ENCODE measurements at places on chromosomes 13 and 19. TPM values are rescaled to one million over a fixed set of nuclear protein-coding genes. Genes with fewer than 3 reads are reported as not detected.

DNA sequence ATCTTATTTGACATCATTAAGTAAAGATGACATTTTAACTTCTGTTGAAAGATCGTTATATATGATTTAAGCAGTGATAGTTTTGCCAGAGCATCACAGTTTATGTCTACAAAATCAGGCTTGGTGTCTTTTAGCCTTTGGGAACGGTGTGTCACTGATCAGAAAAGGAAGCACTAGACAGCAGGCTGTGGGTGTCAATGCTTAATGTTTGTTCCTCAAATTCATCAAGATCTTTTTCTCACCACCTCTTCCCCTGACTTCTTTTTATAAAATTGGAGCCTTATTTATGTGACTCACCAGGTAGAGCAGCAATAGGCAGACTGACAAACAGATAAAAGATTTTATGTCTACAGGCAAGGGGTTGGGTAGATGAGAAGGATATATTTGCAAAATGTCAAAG lies 1558.5 kb downstream of the EFNB2 start:
- no peak for DNase-seq

GRCh38 chr19:50764409-50764808 lies 5.9 kb upstream of the GPR32 start:
- no peak for DNase-seq

GRCh38 chr13:114286808-114287207 lies 5.4 kb downstream of the UPF3A start:
- no peak for DNase-seq

ZNF560 gene
- total RNA-seq = not detected

OR7A5 gene
- total RNA-seq = not detected

GRCh38 chr13:47646298-47646697 lies 354.8 kb downstream of the SUCLA2 start:
- no peak for DNase-seq

DNA sequence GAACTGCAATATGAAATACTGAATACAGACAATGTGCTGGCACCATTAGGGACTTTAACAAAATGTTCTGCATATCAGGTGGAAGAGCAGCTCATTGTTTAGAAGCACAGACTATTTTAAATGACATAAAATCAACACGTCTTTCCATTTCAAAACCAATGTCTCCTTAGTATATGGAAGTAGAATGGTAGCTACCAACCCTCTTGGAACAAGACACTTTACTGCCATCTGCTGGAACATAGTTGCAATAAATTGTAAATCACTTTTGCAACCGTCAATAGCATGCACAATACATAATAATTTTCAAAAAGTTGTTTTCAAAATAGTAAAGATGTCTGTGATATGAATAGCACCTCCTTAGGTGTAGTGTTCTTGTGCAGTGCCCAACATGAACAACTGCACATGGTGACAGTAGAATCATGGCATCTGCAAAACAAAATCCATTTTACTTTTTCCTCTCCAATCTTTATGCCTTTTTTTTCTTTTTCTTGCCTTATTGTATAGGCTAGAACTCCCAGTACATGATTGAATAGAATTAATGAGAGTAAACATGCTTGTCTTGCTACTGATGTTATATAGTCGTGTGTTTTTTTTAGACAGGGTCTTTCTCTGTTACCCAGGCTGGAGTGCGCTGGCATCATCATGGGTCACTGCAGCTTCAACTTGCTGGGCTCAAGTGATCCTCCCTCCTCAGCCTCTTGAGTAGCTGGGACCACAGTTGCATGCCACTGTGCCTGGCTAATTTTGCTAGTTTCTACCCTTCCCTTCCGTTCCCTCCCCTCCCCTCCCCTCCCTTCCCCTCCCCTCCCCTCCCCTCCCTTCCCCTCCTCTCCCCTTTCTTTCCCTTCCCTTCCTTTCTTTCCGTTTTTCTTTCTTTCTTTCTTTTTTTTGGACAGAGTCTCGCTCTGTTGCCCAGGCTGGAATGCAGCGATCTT lies 7.8 kb upstream of the LYPD5 start:
- no peak for DNase-seq

METTL21C gene
- 0.52 TPM for total RNA-seq

DNA sequence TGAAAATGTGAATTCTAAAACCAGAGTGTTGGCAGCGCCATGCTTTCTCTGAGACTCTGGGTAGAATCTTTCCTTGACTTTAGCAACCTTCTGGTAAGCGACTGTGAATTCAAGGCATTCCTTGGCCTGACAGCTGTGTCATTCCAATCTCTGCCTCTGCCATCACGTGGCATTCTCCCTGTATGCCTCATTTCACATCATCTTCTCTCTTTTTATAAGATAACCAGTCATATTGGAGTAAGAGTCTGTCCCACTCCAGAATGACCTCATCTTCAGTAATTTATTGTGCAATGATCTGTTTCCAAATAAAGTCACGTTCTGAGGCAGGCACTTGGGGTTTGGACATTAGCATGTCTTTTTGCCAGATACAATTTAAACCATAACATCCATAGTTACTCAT lies 103.4 kb upstream of the POSTN start:
- DNase-seq = peak; percentile 12

ZNF541 gene
- 1.2 TPM for total RNA-seq

DNA sequence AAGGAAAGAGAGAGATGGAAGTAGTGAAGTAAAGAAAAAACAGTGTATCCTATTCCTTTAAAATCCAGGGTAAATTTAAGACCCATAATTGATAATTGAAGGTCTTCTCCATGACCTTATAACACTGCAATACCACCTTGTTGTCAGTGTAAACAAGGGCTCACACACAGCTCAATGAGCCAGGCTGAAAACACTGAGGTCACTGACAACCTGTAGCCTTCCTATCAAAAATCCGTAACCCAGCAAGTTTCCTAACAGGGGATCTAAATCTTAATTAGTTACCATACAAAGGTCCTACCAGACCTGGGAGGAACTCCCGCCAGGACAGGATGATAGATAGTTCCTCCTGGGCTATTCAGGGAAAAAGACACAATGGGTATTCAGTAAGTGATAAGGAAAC lies 1677.1 kb downstream of the OLFM4 start:
- no peak for DNase-seq

DNA sequence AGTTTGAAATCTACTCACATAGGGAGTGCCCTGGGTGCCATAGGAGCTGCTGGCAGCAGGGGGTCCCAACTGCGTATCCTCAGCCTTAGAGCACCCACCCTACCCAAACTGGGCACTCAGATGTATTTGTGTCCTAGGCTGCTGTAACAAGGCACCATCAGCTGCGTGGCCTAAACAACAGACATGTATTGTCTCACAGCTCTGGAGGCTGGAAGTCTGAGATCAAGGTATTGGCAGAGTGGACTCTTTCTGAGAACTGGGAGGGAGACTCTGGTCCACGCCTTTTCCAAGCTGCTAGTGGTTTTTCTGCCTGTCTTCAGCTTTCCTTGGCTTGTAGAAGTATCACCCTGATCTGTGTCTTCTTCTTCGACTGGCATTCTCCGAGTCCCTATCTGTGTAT lies 83.6 kb downstream of the FGF14 start:
- no peak for DNase-seq

DNA sequence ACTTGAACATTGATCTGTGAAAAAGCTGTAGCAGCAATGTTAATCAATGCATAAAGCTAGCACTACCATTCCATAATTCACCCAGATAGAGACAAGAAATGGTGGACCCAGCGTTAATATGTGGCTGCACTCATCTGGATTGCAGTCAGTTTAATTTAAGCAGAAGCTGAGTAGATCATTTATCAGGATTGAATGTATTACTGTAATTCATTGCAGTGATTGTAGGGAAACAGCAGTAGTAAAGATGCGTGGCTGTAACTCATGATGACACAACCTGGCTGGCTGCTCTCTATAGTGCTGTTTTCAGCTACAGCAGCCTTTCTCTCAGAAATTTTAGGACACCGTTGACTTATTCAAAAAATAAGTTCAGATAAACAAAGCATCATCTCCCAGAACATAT lies 499.5 kb upstream of the SLITRK6 start:
- no peak for DNase-seq

- no peak for DNase-seq
Observed at GRCh38 chr19:8150998-8151766, 1.8 kb upstream of the FBN3 start.

GFY gene
- total RNA-seq = not detected

NKPD1 gene
- 0.52 TPM for total RNA-seq

KLHL1 gene
- total RNA-seq = not detected

KLK14 gene
- 0.63 TPM for total RNA-seq

- DNase-seq = no peak
Observed at GRCh38 chr19:2542341-2543069, 66.6 kb downstream of the GADD45B start.

DNA sequence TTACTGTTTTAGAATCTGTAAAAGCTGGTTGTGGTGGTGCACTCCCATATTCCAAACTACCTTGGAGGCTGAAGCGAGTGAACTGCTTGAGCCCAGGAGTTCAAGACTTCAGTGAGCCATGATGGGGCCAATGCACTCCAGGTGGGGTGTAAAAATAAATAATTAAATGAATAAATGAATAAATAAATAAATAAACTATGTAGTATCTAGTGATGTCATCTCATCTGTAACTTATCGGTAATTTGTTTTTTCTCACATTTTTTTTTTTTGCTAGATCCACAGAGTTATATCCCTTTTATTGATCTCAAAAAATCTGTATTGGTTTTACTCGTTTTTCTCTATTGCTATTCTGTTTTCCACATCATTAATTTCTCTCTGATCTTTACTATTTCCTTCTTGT lies 5.0 kb downstream of the SCGB2B2 start:
- DNase-seq = no peak

- no peak for DNase-seq
Observed at GRCh38 chr19:10168386-10168948, 26.3 kb downstream of the DNMT1 start.
